ENCODE measurements at places on chromosomes 3 and 15.
A peak's percentile ranks its signal among the peaks of the same experiment; 100 is the strongest.

- DNase-seq: no peak
Observed at GRCh38 chr3:10741891-10742671, 73.9 kb upstream of the SLC6A11 start.

DNA sequence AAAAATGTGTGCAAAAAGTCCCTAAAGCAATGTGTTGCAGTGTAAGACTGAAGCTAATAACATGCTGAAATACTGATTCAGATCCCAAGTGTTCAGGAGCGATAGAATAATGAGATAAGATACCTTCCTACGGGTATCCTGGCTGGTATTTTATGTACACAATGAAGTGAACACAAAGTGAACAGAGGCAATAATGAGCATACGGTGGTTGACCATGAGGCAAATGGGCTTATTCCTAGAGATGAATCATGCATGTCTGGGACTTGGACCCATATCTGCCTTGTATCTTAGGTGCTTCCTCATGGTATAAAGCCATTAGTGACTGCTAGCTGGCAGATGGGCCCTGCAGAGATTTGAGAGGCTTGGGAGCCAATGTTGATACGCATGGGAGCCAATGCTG, 21.5 kb downstream of the PTPRG start:
- no peak for DNase-seq

DNA sequence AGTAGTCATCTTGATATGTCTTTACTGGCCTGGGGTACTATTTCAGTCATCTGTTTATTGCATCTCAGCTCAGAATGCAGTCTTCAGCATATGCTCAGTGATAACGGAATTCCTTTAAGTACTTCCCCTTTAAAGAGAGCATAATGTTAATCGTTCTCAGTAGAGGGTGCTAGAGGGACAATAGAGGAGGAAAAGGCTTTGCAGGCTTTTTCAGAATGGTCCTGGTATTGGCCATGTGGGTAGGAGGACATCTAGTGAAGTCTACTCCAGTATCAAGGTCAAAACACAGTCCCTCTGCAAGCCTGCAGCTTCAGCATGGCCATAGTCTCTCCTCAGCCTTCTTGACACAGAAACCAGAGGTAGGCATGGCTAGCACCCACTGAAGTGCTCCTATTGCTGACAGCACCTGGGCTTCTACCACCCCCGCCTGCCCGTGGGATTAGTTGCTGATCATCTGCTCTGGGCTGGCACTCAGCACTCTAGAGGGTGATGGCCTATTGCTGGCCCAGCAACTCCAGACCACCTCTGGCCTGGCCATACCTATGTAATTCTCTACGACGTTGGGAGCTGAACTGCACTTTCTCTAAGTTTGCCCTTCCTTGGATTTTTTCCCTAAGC, 65.4 kb downstream of the KCNH8 start:
- no peak for DNase-seq

DNA sequence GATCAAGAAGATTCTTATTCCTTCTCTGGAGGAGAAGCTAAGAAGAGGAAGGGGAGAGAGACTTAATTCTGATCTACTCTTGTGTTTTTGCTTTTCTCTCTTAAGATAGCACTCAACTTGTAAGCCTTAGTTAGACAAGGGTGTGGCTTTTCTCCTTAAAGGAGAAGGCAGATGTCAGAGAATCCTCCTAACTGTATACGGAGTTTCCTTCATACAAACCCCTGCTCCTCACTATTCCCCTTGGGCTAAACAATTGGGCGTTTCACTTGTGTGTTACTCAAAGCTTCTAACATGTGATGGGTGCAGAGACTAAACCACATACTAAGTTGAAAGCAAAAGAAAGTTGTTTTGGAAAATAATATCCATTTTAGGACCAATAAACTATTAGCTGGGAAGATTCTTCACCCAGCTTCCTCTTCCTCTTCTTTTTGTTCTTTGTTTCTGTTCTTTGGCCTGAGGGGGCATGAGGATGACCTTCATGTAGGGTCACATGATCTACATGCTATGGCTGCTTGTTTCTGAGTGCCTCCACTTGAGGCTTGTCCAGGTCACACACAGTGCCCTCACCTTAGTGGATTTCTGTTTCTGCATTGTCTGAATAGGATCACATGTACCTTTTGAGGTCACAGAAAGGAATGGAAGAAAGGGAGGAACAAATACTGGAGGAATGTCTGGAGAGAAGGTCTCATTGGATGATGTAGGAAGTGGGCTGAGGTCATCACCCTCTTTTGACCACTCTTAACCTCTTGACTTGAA, 14.6 kb downstream of the SPINK8 start:
- DNase-seq: no peak

DNA sequence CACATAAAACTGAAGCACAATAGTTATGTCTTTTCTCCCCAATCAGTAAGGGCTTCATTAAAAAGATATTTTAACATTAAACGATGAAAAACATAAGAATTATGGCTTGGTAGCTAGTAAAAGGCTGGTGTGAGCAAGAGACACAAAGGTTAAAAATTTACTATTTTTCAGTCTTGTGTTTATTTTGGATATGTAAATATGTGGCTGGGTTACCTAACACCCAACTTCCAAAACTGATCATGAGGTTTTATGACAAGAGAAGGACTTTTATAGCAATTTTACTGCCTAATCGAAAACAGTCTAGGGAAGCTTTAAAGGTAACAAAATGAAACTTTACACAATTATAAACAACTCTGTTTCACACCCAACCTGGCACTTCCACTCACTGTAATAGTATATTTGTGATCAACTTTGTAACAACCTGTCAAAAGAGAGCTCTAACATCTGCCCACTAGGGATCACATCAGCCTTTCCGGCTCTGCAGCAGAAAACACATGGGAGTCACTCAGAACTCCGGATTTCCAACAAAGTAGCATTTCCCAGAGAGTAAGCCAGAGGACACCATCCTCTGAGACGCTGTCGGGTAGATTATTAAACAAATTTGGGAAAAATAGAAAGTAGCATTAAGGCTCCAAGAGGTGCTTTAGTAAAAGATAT, 123.4 kb upstream of the C2CD4B start:
- no peak for DNase-seq

GRCh38 chr3:186509423-186509822, 34.8 kb downstream of the CRYGS start:
- DNase-seq: no peak

DNA sequence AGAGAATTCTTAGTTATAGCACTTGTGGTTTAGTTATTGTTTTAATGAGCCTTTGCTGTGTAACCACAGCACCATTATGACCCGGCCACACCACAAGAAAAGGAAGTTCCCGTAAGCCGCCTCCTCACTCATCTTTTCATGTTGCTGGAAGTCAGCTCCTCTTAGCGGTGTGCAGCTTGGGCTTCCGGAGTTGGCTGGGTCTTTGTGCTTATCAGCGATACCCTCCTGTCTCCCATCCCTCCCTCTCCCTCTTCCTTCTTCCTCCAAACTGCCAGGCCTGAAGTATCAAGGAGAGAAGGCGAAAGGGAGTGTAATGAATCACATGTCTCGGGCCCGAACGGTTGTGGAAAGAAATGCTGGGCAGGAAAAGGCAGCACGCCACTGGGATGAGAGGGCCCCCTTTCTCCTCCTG, 353.5 kb downstream of the MCTP2 start:
- DNase-seq: peak; percentile 5

- no peak for DNase-seq
Observed at GRCh38 chr3:73480187-73480672, 144.5 kb downstream of the PDZRN3 start.

DNA sequence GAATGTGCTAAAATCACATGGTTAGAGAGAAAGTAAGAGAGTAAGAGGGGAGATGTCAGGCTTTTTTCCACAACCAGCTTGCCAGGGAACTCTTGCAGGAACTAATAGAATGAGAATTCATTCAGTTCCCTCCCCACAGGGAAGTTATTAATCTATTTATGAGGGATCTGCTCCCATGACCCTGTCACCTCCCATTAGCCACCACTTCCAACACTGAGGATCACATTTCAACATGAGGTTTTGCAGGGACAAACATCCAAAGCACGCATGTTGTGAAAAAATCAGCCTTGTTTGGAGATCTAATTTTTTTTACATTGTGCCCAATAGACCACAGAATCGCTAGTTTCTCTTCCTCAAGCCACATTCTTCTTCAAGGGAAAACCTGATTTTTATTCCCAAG, 904.0 kb downstream of the TBL1XR1 start:
- DNase-seq: no peak

- DNase-seq: no peak
Observed at GRCh38 chr3:106193876-106194275, 325.1 kb upstream of the CBLB start.

DNA sequence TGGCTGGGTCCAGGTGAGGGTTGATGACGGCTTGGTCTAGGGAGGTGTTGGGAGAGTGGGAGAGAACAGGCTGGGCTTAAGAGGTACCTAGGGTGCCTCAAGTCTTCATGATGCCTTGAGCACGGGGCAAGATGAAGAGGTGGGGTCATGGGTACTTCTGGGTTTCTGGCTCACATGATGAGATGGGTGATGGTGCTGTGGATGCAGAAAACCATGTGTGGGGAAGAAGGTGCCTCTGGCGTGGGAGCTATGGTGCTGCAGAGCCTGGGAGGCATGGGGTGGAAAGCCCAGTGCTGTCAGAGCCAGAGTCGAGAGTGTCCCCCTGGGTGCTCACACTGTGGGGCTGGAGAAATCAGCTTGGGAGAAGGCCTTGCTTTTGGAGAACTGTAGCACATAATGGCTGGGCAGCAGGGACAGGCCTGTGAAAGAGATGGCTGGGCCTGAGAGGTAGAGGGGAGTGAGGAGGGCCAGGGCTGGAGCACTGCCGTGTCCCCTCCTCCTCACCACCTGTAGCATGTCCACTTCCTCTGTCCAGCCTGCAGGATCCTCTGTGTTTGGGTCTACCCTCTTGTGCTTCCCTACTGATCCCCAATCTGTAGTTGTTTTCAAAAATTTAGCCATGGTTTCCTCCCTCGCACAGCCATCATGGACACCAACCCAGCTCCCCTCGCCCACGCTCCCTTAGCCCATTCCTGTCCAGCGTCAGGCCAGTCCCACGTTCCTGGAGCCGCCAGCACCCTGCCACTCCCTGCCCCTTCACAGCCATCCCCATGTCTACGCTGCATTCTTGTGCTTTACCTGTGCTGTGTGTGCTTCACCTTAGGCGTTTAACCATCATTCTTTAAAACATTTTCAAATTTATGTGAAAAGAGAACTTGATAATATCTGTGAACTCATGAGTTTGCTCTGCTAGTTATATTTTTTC, 132.0 kb downstream of the EEFSEC start:
- DNase-seq: no peak

DNA sequence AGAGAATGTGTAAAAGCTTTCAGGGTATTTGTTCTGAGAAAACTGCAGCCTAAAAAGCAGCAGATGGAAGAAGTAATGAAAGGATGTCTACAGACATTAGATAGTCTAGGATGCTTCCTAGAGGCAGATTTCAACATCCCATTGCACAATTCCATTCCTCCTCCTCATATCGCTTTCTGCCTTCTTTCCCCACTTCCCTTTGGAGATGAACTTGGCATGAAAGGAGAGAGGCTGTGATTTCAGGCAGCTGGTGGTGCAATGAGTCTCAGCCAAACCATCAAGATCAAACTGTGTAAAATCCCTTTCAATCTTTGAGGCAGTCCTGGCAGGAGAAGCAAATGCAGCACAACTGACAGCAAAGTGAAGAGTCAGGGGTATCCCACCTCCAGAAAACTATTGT, 438.7 kb upstream of the KCNMB2 start:
- DNase-seq: no peak

DNA sequence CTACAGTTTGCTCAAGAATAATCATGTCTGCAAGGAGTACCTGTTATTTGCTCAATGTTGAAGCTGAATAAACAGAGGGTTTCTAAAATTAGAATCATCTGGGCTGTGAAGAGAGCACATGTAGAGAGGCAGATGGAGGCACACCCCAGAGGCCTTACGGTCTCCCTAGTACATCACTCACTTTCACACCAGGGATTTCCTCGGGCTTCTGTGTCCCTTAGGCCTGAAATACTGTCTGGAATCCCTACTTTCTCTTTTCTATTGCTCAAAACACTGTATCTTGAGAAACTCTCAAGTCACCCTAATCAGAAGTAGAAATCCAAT, 473.7 kb upstream of the ROBO2 start:
- no peak for DNase-seq

DNA sequence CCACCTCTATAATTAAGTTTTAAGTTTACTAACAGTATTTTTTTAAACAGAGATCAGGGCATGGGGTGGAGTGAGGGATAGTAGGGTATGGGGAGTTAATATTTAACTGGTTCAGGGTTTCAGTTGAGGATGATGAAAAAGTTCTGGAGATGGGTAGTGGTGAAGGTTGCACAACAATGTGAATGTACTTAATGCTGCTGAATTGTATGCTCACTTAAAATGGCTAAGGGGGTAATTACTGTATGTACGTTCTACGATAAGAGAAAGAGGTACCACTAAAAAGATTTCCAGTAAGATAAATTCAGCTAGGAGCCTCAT, 101.4 kb downstream of the TNIK start:
- DNase-seq: no peak

- DNase-seq: no peak
Observed at GRCh38 chr3:41649129-41649739, 312.7 kb downstream of the ULK4 start.

GRCh38 chr15:63449731-63450130, 54.7 kb upstream of the USP3 start:
- no peak for DNase-seq

- no peak for DNase-seq
Observed at GRCh38 chr3:178320456-178321351, 215.5 kb upstream of the KCNMB2 start.

- no peak for DNase-seq
Observed at GRCh38 chr15:98904544-98904943, 103.0 kb downstream of the PGPEP1L start.

GRCh38 chr3:197615430-197615829, 59.7 kb upstream of the BDH1 start:
- no peak for DNase-seq

DNA sequence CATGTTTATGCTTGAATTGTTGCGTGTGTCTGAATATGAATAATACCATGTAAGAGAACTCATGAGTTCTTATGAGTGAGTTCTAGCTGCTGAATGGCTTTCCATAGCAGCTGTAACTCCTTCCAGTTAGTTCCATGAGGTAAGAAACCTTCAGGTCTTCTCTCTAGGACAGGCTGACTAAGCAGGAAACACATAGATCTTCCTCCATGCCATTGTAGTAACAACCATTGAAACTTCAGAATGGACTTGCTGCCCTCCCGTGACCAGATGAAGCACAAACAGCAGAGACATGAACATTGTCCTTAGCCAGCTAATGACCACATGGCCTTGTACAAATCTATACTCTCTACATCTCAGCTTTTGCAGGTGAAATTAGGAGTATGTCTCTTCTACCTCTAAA, 200.0 kb downstream of the ZNF385D start:
- DNase-seq: no peak

- DNase-seq: no peak
Observed at GRCh38 chr3:195872800-195873199, 35.6 kb downstream of the TNK2 start.

Data from GM18507 (cell line).